HL-60 (cell line): ENCODE measurements at places on chromosomes 1 and 21.

DNA sequence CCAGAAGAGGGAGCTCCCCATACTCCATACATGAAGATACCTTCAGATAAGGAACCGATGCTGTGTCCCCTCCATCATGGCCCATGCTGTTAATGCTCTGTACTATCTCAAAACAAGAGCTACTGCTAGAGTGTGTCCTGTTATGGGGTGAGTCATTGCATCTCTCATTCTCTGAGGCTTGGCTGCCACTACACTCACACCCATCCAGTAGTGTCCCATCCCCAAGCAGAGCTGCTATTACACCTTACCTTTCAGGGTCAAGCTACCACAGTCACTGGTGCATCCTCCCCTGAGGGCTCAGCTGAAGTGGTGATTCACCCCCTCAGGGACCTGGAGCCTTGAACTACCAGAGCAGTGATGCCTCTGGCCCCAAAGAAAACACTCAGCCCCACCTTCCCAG lies 198.5 kb downstream of the PLA2G4A start:
- no peak for DNase-seq

GRCh38 chr21:39116761-39117439 lies 66.4 kb downstream of the PSMG1 start:
- DNase-seq, result no peak

DNA sequence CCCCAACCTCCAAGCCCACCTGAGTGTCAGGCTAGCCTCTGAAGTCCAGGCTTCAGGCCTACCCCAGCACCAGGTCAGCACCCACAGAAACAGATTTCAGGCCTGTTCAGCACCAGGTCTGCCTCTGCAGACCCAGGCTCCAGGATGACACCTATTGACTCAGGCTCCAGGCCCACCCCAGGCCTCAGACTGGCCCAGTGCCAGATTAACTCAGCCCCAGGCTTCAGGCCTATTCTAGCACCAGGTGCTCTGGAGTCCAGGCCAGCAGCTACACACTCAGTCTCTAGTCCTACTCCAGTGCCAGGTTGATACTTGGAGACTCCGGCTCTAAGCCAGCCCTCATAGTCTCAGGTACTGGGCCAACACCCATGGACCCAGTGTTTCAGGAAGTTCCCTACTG lies 541.7 kb upstream of the PBX1 start:
- no peak for DNase-seq

DNA sequence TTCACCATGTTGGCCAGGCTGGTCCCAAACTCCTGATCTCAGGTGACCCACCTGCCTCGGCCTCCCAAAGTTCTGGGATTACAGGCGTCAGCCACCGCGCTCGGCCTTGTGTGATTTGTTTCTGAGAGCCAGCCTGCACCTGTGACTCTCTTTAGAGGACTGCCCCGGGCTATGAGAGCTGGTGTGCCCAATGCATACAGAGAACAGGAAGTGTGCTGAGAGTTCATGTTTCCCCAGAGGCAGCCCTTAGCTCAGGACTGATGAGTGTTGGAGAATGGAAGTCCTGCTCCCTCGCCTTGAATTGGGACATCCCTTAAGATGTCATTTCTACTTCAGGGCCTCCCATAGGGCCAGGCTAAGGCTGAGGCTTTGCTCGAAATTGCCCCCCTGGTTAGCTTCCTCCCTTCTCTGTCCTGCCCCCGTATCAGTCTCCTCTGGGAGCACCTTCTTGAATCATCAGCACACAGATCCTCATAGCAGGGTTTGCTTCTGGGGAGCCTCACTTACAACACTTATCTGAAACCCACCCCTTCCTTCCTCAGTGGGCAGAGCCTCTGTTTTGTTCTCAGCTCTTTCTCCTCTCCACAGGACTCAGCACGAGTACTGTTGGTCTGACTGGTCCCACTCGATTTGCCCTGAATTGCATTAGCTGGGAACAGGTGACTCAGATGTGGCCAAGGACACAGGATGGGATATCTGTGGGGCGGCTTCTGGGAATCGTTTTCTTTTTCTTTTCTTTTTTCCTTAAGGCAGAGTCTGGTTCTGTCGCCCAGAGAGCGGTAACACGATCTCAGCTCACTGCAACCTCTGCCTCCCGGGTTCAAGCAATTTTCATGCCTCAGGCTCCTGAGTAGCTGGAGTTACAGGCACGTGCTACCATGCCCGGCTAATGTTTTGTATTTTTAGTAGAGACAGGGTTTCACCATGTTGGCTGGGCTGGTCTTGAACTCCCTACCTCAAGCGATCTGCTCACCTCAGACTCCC lies 80.1 kb downstream of the UBIAD1 start:
- no peak for DNase-seq
